ENCODE measurements at places on chromosomes 2 and 18.

- DNase-seq = no peak
Observed at GRCh38 chr2:64957109-64957903, 31.9 kb upstream of the SLC1A4 start.

DNA sequence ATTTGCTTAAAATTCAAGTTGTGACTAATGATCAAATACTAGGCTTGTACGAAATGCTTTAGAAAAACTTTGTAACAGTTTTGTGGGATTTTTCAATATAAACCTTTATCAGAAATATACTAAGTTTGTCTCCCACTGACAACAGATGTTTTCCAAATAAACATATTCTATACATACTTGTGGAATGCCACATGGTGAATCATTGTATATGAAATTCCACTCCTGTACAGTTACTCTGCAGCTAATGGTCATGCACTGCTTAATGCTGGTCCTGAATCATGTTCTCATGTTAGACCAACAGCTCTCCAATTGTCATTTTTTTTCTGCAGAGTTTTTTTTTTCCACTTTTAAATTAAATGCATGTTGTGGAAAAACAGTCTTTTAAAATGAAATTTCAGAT, 90.1 kb downstream of the DPP4 start:
- no peak for DNase-seq

GRCh38 chr2:50448556-50448955, 583.4 kb downstream of the NRXN1 start:
- no peak for DNase-seq

- no peak for DNase-seq
Observed at GRCh38 chr18:78292618-78293380, 686.8 kb upstream of the SALL3 start.

DNA sequence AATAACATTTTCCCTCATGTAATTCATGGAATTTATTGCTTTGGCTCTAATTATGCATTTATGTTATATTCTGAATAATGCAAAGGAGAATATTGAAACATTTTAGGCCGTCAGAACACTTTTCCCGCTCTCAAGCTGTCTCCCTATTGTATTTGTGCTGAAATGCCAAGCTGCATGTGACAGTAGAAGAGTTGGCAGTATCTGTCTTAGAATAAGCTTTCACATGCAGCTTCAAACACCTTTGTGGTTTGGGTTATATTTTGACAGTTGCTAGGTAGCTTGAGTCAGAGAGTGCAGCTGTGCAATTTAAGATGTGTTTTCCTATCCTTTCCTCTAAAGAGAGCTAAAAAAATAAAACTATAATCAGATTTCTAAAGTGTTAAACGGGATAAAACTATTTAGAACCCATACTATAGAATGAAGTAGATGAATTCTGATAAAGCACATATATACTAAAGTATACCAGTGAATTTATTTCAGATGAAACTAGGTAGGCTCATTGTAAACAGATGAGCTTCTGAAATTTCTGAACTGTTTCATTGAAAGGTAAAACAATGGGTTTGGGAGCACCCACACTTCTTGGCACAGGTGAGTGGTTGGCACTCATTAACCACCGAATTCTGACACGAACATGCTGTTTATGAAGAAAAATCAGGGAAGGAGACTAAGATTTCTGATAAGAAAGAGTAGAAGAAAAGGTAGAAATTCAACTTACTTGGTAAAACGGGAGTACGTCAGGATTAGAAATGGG, 43.4 kb downstream of the PLCL1 start:
- no peak for DNase-seq

DNA sequence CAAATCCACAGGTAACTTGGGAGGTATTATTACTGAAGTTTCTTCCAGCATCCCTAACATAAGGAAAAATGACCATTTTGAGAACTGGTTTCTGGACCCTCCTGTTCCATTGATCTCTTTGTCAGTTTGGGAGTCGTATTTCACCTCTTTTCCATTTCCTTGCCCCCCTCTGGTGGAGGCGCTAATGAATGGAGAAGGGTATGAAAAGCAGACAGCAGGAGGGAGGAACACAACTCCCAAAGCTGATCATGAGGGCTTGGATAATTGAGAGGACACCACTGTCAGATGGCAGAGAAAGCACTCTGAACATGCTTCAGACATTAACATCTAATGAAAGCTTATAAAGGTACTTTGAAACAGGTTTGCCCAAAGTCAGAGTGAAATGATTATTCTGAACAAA, 56.6 kb upstream of the TLK1 start:
- DNase-seq = no peak

GRCh38 chr2:176494949-176495353, 225.7 kb downstream of the MTX2 start:
- no peak for DNase-seq

GRCh38 chr18:41763361-41763760, 191.7 kb upstream of the PIK3C3 start:
- no peak for DNase-seq

- no peak for DNase-seq
Observed at GRCh38 chr18:32629981-32630700, 142.7 kb downstream of the KLHL14 start.

DNA sequence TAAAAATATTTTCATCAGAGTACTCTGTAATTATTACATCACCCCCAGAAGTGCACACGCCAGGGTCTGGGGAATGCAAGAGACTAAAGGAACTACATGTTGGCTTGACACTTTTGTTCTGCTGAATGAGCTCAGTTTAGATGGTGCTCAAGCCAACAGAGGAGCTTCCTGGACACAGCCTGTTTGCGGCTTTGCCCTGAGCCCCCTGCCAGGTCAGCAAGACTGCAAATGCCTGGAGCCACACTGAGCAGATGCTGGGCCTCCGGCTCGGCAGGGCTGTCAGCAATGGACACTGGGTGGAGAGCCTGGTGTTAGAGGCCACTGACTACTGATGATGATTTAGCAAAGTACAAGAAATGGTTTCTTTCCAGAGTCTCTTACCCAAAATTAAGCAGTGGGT, 31.9 kb downstream of the PTPN18 start:
- no peak for DNase-seq

- DNase-seq = no peak
Observed at GRCh38 chr2:122218596-122218995, 463.1 kb downstream of the TSN start.

- no peak for DNase-seq
Observed at GRCh38 chr2:200306931-200307723, 634 bp downstream of the SPATS2L start.

DNA sequence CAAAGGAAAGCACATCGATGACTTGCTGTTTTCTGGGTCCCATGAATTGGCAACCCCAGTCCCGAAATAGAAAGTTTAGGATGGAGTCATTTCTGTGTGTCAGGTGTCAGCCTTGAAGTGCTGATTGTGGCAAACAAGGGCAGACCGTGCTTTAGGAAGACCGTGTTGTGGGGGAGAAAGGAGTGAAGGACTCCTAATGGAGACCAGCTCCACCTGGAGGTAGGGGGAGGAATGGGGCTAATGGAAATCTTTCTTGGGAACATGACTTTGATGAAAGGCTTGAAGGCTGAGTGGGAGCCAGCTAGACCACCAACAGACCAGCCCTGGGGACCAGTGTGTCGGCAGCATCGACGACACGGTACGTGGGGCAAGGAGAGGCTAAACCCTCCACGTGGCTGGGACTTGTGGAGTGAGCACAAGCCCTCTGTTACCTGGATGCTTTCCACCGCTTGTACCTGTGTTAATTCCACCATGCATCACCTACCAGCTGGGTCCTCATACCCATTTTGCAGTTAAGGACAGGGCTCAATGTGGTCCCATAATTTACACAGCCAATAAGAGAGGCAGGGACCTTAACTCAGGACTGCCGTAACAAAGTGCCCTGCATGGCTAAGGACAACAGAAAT, 104.2 kb downstream of the SH3BP4 start:
- no peak for DNase-seq

DNA sequence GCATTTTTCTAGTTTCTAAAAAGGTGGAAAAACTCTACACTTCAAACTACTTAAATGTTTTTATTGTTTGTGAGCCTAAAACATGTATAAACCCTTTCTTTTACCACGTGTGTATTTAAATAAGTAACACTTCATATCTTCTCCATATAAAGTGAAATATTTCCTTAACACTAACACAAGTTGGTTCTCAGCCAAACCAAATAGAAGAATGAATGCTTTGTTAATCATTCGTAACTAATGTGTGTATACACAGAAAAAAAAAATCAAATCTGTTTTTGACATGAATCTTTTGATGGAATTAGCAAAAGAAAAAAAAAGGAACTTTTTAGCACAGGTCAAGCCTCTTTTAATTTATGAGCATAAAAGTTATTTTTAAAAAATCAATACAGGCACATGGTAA, 89.3 kb downstream of the EHBP1 start:
- no peak for DNase-seq

GRCh38 chr2:9991829-9992273, 40.4 kb downstream of the GRHL1 start:
- DNase-seq = no peak

GRCh38 chr2:17171446-17172049, 346.7 kb downstream of the RAD51AP2 start:
- peak; percentile 6 for DNase-seq

- DNase-seq = no peak
Observed at GRCh38 chr2:239819091-239819973, 205.8 kb downstream of the NDUFA10 start.

DNA sequence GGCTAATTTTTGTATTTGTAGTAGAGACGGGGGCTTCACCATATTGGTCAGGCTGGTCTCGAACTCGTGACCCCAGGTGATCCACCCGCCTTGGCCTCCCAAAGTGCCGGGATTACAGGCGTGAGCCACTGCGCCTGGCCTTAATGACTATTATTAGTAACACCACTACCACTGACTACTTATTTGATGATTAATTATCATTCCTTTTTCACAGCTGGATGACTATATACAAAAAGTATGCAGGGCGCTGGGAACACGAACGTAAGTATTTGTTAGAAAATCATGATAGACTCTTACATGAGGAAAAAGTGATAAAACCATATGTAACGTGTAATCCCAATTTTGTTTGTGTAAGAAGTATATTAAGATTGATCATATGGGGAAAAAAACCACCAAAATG, 21.6 kb downstream of the DARS1 start:
- DNase-seq = no peak

- DNase-seq = no peak
Observed at GRCh38 chr18:45165871-45166270, 449.4 kb upstream of the SLC14A2 start.

DNA sequence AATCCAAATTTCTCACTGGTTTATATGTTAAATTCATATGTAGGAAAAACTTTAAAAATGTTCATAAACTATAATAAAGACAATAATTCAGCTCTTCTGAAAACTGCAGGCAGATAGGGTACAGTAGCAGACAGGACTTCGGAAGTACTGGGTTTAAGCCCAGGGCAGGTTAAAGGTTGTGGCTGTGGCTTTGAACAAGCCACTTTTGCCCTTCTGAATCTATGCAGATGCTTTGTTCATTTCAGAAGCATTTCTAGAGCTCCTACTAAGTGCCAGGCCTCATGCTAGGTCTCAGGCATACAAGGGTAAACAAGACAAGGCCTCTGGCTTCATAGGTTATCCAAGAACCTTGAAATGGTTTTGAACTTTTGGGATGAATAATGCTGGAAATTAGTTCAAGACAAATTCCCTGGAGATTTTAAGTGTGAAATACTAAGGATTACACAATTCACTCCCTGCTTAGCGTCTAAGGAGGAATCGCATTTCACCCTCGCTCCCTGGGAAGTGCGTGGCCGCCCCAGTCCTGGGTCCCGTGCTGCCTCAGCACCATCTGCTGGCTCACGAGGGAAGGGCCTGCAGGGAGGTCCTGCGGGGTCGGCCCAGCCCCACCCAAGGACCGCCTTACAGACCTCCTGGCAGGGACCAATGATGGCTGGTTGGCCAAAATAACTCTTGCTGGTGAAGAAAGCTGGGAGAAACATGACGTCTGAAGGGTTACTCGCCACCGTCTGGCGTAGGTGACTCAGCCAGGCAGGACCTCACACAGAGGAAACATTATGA, 67.7 kb upstream of the L3MBTL4 start:
- no peak for DNase-seq

DNA sequence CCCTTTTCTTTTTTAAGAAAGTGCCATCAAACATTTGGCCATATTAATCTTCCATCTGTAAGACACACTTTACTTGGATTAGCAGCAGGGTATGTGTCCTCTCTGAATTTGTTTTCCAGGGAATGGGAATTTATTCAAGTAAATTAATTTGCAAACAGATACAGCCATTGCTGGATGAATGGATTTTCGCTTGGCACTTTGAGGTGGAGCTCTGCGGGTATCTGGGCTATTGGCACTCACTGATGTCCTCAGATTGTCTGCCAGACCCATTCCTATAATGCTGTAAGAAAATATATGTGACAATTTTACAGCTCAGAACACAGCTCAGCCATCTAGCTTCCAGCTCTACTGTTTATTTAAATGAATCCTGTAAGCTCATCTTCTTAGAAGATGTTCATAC, 201.2 kb upstream of the CDH20 start:
- no peak for DNase-seq

- no peak for DNase-seq
Observed at GRCh38 chr2:202072226-202072625, 829 bp upstream of the KIAA2012 start.

DNA sequence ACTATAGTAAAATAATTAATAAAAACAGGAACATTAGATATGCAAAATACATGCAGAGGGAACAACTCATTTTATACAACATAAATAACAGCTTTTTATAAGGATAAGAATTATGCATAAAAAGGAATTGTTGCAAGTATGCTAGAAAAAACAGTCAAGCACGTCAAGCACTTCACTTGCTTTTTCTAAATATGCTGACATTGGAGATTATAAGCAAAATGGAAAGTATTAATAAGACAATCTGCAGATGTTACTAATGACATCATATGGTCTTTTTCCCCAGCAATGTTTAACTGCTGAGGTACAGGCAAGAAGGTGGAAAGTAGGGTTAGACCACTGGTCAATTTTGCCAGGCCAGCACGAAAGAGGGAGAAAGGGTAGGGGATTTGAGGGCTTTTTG, 111.7 kb downstream of the HIBCH start:
- no peak for DNase-seq

DNA sequence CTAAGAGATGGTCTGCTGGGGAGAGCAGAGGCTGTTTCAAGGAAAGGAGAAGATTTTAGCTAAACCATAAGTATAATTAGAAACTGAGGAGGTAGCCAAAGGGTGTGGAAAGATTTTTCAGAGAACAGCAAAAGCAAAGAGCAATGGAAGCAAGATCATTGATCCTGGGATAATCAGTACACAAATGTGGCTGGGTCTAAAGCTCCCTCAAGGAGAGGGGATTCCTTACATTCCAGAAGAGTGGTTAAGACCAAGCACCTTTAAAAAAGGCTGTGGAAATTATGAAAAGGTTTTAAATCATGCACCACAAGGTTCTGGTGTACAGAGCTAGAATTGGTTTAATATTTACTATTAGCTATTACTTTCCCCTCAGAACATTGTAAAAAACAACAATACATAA, 246.0 kb upstream of the UBE2E3 start:
- no peak for DNase-seq

DNA sequence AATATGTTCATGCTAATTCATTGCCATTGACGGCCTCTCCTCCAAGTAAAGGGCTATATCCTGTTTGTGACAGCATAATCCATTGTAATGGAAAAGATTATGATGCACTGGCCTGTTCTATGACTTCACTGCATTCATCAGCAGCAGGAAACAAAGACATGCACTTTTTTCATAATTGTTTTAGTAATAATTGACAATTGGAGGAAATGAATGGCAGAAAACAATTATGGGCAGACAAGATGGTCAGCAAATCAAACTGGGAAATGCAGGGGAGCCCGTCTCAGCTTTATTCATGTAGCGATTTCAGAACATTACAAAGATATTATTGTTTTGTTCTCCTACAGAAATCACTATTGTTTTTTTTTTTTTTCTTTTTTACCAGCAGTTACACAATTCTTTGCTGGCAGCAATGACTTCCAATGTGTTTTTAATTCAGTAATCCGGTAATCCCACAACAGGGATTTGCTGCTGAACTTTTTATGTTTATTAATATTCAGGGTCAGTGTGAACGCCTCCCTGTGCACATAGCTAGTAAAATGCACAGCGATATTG, 33.8 kb upstream of the RASGRP3 start:
- DNase-seq = peak; percentile 77
